ENCODE measurements at places on chromosomes 16 and 17.
A peak's percentile ranks its signal among the peaks of the same experiment; 100 is the strongest.

DNA sequence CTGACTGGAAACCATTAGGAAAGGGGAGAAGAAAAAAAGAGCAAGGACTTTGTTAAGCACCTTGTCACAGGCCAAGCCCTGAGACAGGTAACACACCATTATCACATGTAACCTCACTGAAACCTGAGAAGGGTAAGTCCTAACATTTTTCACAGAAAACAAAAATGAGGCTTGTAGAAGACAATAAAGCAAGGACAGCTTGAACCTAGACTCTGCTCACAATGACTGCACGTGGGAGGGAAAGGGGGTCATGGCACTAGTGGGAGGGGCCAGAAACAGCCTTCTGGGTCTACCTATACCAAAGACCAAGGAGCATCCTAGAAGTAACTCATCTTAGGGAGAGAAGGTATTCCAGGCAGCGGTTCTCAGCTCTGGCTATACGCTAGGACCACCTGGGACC lies 7.5 kb downstream of the TK2 start:
- no peak for DNase-seq

DNA sequence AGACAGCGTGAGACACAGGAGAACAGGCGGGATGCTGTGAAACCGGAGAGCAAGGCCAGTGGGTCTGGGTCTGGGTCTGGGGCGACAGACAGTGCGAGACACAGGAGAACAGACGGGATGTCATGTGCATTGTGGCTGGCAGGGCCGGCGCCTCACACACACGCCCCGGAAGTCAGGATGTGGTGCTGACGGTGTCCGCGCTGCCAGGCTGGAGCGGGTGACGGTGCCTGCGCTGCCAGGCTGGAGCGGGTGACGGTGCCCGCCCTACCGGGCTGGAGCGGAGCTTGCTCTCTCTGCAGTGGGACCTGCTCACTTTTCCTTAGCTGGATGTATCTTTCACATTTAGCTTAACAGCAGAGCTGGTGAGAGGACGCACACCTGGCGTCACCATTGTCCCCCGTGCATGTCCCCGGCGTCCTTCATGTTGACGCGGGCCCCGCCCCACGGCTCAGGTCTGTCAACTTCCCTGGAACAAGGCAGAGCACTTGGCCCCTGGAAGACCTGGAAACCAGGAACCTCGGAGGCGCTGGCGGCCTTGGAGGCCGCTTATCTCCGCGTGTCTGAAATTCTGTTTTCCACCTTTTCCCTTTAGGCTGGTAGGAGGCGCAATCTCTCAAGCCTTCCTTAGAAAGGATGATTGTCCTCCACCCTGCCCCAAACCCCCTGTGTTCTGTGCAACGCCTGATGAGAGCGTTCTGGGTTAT lies 43.0 kb upstream of the ZNF750 start:
- no peak for DNase-seq

DNA sequence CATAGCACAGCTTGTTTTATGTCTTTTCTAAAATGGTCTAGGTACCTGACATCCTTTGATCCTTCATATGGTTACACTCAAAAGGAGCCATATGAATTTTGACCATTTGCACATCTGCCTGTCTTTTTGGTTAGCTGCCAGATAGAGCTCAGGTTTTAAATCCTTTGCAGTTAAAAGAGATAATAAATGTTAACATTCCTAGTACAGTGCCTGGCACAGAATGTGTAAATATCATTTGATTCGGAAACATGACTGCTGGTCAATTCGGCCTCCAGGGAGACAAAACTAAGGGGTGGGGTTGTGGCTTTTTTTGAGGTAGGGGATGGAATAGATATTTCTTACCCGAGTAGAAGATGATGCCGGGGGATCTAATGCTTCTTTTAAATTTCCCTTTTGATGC lies 64.2 kb downstream of the FTO start:
- peak; percentile 39 for DNase-seq

DNA sequence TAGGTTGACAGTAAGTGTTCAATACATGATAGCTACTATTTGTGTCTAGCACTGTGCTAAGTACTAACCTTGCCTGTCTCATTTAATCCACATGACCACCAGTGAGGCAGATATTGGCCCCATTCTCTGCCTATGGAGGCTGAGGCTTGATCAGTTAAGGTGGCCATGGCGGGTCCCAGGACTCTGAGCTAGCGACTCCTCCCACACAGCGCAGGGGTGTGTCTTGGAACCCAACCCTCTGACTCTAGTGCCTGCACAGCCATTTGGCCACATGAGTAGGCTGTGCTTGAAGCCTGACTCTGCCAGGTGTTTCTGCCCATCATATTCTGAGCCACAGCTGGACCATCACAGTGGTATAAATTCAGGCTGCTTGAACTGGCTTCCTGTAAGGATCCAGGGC lies 6.4 kb downstream of the NHERF1 start:
- no peak for DNase-seq

DNA sequence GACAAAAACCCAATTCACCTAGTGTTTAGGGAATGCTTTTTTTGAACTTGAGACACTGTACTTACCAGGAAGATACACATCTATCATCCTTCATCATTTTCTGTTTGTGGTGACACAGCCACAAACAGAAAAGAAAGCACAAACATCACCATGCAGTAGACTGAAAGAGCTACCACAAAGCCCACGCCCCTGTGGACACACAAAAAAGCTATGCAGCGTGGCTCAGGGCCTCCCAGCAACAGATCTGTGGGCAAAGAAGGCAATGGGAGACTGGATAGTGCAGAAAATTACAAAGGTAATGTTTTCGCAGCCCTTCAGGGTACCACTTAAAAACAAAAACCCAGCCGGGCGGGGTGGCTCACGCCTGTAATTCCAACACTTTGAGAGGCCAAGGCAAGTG lies 9.6 kb downstream of the COTL1 start:
- no peak for DNase-seq

DNA sequence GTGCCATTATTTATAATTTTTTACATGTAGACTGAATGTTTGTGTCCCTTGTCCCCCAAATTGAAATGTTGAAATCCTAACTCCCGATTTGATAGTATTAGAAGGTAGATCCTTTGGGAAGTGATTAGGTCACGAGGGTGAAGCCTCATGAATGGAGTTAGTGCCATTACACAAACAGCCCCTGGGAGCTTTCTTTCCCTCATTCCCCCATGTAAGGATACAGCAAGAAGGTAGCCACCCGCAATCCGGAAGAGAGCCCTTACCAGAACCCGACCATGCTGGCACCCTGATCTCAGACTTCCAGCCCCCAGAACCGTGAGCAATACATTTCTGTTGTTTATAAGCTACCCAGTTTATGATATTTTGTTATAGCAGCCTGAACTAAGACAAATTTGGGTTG lies 143.2 kb downstream of the NPIPB5 start:
- no peak for DNase-seq

DNA sequence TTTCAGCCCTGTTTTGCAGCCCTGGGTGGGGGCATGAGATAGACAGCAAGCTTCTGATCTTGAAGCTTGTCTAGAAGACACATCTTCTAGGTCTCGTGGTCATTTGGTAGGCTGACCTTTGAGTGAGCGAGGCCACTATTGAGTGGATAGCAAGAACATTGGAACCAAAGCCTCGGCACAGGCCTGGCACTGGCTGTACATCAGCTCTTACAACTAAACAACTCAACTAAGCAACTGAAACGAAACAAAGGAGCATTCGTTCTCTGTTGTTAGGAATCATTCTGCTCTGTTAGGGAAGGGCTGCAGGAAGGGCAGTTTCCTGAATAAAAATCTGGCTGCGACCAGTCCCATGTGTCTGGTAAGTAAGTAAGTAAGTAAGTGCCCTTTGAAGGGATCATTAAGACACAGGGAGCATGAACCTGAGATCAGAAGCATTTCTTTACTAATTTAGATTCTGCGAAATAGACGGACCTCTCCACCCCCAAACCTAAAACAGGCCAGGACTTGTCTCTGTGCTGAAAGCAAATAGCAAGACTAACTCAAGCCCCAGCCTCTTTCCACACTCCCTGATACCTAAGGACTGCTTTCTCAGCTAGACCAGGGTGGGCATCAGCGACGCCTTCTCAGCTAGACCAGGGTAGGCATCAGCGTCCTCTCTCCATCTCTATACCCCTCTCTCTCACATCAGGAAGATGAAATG lies 22.7 kb downstream of the CYB561 start:
- DNase-seq, result no peak

DNA sequence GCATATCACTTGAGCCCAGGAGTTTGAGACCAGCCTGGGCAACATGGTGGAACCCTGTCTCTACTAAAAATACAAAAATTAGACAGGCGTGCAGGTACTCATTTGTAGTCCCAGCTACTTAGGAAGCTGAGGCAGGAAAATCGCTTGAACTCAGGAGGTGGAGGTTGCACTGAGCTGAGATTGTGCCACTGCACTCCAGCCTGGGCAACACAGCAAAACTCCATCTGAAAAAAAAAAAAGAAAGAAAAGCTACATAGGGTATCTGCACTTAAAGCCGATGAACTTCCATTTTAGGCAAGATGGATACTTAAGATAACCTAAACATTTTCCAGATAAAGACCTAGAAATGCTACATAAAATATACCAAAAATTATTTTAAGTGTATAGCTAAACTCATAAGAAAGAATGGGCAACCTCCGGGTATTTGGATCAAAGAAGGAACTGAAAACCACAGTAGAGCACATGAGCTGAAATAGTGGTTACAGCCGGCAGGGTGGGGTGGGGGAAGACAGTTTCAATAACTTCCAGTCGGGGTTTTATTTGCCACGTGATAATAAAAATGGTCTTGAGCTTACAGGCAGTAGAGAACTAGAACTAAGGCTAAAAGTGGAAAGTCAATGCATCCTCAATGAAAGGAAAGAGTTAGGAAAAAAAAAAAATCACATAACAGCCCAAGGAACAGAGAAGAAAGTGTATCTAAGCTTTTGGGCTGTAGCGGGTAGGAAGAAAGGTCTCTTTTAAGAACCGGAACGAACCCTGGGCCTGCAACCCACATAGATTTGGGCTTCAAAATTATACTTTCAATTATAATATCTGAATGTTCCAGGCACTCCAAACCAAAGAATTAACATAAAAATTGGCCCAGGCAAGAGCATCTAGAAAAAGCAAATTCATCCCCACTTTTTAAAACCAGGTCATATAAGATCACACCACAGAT lies 53.1 kb downstream of the CFDP1 start:
- DNase-seq, result peak; percentile 9

GRCh38 chr16:4384509-4384942 lies 12.9 kb downstream of the VASN start:
- no peak for DNase-seq

- no peak for DNase-seq
Observed at GRCh38 chr17:58913971-58914769, 158.5 kb downstream of the PPM1E start.

DNA sequence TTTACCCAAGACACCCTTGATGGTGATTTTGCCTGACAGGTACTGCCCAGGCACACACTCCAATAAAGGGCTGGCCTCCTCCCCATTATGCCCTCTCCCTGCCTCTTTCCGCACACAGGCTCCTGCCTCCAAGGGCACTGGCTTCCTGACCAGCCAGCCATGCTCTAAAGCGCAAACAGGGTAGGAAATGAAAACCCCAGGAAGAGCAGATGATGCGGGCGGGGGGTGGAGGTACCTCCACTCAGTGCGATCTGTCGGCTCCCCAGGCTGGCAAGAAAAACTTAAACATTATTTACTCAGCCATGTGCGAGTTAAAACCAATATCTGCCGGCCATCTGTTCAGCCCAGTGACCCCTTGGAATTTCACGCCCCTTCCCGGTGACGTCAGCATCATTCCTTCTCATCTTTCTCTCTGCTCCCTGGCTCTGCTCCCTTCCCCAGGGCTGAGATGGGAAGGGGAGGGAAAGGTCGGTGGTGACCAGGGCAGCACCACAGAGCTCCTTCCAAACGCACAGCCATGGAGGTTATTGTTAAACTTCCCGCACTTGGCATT lies 262.5 kb downstream of the CBLN1 start:
- DNase-seq, result peak; percentile 3

GRCh38 chr16:72013389-72013788 lies 4.8 kb downstream of the DHODH start:
- DNase-seq, result peak; percentile 7

GRCh38 chr16:14181371-14182050 lies 110.4 kb downstream of the MRTFB start:
- DNase-seq, result peak; percentile 80

DNA sequence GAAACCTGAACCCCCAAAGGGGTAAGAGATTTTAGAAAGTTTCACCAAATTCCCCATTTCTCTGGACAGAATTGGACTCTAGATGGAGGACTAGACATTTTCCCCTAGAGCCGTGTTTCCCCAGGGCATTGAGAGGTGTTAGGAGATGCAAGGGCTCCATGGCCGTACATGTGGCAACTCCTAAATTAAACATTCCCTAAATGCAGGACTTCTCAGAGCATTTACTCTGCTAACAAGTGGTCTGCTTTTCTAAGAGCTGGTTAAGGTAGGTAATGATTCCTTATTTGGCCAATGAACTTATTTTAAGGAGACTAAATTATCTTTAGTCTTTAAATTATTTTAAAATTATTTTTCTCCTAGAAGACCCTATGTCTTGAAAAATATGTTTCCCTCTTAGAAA lies 200.9 kb downstream of the MSI2 start:
- DNase-seq, result no peak

GRCh38 chr17:55709984-55710383 lies 12.7 kb downstream of the TMEM100 start:
- no peak for DNase-seq

- no peak for DNase-seq
Observed at GRCh38 chr16:53517851-53518250, 14.8 kb upstream of the AKTIP start.

DNA sequence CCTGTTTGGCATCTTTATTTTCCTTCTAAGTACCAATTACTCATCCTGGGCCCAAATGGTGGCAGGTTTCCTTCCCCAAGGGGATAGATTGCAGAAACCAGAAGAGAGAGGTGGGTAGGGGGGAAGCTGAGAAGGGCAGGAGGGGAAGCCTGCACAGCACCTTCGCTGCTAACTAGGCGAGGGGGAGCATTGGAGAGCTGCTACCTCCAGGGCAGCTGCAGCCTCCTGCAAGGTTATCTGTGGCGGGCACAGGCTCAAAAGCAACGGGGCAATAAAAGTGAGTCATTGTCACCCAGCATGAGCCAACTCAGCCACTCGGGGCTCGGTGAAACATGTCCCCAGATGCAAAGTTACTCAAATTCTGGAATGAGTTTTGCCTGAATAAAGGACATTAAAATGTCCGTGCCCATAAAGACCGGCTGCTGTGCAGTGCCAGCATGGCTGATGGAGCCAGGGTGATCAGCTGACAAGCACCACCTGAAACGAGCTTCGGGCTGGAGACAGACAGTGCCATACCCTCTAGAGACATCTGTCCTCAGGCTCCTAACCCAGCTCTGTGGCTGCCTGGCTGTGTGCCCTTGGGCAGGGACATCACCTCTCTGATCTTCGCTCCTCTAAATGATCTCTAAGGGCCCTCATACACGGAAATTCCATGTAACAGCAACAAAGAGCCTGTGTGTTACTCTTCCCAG lies 68.1 kb upstream of the GRIN2A start:
- DNase-seq, result no peak

DNA sequence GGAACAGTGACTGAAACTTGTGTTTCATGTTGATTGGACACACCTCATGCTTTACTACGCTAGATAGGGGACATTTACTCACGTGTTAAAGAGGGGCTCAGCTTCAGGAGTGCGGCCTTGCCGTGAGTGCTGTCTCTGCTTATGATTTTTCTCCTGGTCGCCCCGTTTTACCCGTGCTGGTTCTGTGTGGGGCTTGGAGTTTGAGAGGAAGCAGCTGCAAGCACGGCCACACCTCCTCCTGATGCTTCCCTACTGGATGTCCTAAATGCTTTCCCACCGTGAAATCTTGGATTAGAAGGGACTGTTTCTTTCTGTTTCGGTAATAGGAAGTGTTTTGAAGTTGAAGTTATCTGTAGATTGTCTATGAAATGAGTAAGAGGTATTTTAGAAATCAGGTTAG lies 54.0 kb upstream of the ZNF750 start:
- DNase-seq, result no peak
